ENCODE measurements at places on chromosomes 4 and X.

GRCh38 chr4:48913346-48913745 lies 6.8 kb upstream of the OCIAD2 start:
- no peak for DNase-seq

GRCh38 chr4:110959041-110959643 lies 336.3 kb upstream of the PITX2 start:
- peak; percentile 75 for DNase-seq

DNA sequence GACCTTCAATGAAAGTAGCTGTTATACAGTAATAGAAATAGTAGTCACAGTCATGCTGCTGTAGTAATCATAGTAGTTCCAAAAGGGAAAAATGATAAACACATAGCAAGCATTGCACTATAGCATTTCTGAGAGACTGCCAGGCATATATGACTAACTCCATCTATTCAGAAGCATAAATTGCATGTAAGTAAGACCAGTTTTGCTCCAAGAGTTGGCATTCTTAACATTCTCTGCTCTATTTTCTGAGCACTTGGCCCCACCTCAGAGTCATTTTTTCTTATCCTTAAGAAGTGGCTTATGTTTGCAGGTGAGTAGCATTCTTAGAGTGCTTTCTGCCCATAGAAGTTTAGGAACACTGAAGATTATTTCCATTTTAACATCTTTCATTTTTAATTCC lies 490.3 kb upstream of the TECRL start:
- peak; percentile 3 for DNase-seq

DNA sequence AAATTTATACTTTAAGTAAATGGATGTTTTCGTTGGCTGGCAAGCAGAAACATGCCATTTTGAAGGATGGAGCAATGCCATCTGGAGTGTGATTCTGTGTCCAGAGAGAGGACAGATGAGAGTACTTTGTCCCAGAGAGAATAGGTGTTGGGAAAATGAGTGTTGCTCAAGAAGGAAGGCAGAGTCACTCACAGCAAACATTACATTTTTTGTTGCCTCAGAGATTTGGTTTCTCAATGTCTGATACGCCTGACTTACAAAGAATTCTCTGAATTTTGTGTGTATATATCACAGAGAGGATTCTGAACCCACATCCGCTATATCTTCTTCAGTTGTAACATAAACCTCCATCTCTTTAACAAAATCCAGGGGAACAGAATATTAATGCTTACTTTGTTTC lies 102.8 kb upstream of the PCDH18 start:
- no peak for DNase-seq

DNA sequence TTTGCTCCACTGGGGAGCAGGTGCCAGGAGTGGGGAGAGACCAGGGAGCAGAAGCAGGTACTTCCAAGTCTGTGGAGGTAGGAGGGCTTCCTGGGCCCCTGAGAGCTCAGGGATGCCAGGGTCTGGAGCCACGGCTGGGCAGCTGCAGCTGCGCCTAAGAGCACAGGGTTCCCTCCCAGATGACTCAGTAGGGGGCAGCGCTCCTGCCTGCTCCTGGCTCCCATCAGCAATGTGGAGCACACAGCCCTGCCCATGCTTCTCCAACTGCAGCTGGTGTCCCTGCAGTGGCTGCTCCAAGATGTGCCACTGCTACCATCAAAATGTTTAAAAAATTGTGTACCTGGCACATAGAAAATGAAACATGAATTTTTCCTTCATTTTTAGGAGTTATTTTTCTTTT lies 1028.2 kb downstream of the PCDH7 start:
- no peak for DNase-seq

Measured in umbilical cord (tissue), 2 donors.